ENCODE measurements at places on chromosomes 12 and 14.

DNA sequence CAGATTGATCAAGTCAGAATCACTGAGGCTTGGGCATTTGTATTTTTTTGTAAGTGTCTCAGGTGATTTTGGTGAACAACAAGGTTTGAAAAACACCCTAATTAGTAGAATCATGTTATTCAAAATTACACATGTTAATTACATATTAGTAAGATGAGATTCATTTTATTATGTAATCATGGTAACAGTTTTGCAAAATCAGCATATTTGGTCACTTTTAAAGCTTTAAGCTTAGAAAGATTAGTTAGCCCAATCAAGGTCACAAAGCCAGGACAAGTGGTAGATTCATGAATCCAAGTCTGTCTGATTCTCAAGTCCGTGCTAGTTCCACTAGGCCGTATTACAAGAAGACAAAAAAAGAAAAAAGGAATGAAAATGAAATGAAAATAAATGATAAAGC is 218.4 kb upstream of the FAR2 start:
- no peak for DNase-seq

GRCh38 chr14:104569435-104569834 is 10.1 kb upstream of the C14orf180 start:
- DNase-seq = no peak

DNA sequence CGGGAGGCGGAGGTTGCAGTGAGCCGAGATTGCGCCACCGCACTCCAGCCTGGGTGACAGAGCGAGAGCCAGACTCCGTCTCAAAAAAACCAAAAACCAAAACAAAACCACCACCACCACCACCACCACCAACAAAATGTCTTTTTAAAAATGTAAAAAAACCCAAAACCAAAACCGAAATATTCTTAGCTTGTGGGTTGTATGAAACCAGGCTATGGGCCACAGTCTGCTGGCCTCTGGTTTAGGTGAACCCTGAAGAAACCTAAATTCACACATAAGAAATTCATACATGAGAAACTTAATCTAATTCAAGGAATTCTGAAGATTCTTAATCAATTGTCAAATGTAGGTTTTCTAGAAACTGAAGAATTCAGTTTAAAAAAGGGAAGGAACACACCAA is 37.6 kb downstream of the INSM2 start:
- DNase-seq = no peak

DNA sequence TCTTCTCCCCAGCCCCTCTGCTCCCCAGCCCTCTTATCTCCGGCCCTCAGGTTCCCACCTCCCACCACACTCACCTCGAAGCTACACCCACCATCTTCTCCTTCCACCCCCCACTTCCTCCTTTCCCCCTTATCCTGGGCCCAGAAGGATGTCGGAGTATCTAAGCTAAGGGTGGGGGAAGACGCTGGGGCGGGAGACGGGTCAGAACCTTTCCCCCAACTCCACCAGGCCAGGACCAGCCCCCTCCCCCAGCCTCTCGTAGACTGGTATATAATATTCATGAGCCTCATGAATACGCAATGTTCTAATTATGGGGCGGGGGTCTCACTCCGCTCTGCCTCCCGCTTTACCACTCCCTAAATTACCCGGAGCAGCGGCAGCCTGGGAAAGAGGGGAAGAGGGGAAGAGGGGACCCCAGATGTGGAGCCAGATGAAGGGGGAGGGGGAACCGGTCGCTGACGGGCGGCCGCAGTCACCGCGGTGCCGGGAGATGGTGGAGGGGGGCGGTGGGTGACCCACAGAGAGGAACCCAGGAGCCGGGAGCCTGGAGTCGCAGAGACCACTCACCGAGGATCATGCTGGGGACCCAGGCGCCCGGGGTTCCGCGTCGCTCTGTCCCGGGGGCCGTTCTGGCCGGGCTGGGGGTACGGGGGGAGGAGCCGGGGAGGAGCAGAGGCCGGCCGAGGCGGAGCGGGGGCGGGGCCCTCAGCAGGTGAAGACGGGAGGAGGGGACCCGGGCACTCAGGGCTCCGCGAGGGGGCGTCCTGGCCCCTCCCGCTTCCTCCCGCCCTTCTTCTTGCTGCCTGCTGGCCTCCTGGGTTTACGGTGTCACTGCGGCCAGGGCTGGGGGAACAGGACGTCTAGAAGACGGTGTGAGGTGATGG is 6.4 kb upstream of the ZNF385A start:
- DNase-seq = no peak

- peak; percentile 9 for DNase-seq
Measured at GRCh38 chr12:104632724-104633201, 176.0 kb downstream of the CHST11 start.

- DNase-seq = no peak
Measured at GRCh38 chr14:73149753-73150152, 13.4 kb downstream of the PSEN1 start.

DNA sequence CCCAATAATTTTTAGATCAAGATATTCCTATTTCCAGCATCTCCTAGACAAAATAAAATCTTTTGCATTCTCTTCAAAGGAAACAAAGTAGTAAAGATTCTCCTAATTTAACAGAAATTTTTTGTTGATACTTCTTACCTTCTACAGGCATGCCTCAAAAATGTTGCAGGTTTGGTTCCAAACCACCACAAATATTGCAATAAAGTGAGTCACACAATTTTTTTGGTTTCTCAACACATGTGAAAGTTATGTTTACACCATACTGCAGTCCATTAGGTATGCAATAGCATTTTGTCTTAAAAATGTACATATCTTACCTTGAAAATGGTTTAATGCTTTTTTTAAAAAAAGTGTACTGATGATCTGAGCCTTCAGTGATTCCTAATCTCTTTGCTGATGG is 65.6 kb upstream of the USP15 start:
- no peak for DNase-seq

- no peak for DNase-seq
Measured at GRCh38 chr12:5554711-5555110, 122.8 kb downstream of the NTF3 start.

- DNase-seq = no peak
Measured at GRCh38 chr12:62215506-62215905, 44.7 kb upstream of the USP15 start.

DNA sequence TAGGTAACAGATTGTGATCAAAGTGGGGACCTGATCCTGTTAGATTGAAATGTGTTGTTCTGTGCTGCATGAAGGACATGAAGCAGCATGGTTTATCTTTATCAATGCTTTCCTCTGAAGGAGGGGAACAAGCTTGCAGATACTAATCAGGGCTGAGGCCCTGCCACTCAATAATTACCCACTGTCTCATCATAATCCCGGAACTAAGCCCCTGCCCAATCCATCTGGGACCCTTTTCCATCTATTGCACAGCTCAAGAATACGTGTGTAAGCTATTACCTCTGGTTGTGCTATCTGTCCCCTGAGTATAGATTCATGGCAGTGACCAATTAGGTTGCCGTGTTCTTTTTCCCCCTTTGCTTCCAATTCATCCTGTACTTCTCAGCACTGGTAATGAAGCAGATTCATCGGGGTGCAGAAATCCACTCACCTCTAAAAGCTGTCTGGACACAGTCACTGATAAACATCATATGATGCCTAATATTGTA is 67.8 kb downstream of the OTX2 start:
- no peak for DNase-seq

- DNase-seq = peak; percentile 43
Measured at GRCh38 chr12:121793440-121793837, at the start of gene RHOF. Gene RHOF (minus strand): TSS chr12:121793688. CDS start chr12:121793633, 55 bp downstream.

Data from kidney glomerular epithelial cell (primary cell).